Activated T-cell treated with anti-CD3 and anti-CD28 coated beads, Interleukin-2, amount 50 U/mL, for 48 hours (primary cell): ENCODE measurements at places on chromosomes 12 and 14.

GRCh38 chr12:78563826-78564225, 300.7 kb upstream of the SYT1 start:
- no peak for DNase-seq

GRCh38 chr14:54698501-54698900, 131.6 kb downstream of the SAMD4A start:
- no peak for DNase-seq

- no peak for DNase-seq
These were observed 8.2 kb upstream of the SMUG1 start for GRCh38 chr12:54197010-54197409.

DNA sequence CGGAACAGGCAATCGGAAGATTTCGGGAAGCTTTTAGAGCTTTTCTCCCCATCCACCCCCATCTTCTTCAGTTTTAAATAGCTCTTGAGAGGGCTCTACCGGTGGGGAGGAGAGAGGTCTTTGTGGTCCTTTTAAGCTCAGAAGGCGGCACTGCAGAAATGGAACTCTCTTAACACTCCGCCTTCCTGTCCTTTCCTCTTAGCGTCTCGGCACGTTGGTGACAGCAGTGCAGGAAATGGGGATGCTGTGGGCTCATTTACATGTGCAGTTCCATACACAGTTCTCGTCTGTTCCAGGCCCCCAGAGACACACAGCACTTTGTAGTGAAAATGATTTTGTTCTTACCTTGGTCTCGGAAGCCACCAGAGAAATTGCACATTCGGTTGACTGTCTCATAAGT, 50.4 kb upstream of the RIN3 start:
- DNase-seq: peak; percentile 22

- DNase-seq: no peak
These were observed 35.7 kb downstream of the MVK start for GRCh38 chr12:109609342-109609741.

GRCh38 chr12:96872961-96873360, 34.1 kb upstream of the NEDD1 start:
- DNase-seq: no peak

DNA sequence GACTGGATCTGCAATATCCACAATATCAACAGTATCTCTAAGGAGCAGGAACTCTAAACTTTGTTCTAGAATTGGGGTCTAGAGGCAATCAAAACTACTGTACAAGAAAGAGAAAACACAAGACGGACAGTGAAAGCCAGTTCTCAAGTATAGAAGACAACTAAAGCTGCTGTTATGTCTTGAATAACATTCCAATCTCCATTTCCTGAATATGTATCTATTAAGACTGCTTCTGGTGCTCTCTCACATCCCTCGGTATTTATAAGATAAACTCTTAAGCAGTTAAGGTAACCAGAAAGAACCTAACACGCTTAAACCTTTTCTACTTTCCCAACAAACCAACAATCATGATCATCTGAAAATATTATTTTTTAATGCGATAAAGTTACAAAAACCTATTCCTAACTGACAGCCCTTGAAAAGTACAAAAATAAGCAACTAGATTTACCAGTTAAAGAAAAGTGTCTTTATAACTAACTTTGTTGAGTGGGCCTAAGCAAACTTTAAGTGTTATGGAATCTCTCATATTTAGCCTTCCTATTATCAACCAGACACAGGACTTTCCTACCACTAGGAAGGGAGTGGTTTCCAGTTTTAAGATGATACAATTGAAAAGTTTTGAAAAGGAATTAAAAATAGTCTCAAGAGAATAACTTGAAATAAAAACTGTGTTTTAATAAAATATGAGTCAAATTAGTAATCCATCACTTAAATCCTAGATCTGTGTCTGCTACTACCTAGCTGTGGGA, 30.7 kb downstream of the NUMB start:
- DNase-seq: no peak

DNA sequence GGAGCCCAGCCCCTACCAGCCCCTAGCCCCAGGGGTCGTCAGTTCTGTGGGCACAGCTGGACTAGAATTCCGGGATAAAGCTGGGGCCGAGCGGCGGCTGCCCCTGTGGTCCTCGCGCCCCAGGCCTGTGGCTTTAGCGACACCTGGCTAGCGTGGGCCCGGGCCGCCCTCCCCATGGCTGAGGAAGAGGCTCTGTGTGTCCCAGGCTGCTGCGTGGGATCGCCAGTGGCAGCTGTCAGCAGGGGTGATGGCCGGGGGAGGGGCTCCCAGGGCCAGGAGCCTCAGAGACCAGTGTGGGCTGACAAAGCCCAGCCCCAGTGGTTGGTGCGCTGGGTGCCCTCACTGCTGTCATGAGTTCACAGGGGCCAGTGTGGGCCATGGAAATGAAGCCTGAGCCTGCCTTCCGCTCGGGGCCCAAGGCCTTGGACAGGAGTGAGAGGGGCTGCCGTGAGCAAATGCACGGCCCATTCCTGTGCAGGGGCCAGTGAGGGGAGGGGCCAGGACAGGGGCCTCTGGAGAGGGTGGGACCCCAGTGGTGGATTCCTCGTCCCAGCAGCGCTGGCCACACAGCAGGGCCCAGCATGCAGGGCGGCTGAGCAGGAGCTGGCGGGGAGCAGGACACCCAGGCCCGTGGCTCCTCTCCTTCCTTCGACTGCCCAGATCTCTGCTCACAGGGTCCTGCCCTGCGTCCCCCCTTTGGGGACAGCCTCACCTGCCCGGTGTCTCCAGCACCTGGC, 11.4 kb downstream of the FBRSL1 start:
- no peak for DNase-seq

- no peak for DNase-seq
These were observed 108.9 kb downstream of the SLC6A15 start for GRCh38 chr12:84803661-84804060.

GRCh38 chr12:80648881-80649280, 58.6 kb upstream of the MYF6 start:
- no peak for DNase-seq

GRCh38 chr12:64070454-64070853, 151.6 kb downstream of the KICS2 start:
- DNase-seq: no peak

DNA sequence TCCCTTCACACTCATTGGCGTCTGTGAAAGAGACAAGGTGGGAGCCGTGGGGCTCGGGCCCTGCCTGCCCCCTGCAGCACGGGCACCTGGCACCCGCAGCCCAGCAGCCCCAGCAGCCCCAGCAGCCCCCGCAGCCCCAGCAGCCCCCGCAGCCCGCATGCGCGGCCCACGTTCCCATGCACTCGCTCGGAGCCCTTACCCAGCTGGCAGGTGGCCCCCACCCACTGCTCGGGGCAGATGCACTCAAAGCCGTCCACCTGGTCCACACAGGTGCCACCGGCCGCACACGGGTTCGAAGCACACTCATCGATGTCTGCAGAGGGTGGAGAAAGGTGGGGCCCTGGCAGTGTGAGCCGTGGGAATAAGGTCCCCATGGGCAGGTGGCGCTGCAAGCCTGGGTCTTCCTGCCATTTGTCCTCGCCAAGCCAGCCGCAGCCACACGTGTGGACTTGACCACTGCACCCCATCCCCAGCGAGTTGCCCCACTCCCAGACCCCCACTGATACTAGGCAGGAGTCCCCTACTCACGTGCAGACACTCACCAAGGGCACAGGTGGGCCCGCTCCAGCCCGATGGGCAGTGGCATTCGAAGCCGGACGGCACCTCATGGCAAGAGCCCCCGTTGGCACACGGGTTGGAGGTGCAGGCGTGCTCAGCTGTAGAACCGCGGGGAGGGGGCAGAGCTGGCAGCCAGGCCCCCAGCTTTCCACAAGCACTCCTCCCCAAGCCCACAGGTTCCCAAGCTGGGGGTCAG, 17.3 kb downstream of the JAG2 start:
- DNase-seq: no peak

DNA sequence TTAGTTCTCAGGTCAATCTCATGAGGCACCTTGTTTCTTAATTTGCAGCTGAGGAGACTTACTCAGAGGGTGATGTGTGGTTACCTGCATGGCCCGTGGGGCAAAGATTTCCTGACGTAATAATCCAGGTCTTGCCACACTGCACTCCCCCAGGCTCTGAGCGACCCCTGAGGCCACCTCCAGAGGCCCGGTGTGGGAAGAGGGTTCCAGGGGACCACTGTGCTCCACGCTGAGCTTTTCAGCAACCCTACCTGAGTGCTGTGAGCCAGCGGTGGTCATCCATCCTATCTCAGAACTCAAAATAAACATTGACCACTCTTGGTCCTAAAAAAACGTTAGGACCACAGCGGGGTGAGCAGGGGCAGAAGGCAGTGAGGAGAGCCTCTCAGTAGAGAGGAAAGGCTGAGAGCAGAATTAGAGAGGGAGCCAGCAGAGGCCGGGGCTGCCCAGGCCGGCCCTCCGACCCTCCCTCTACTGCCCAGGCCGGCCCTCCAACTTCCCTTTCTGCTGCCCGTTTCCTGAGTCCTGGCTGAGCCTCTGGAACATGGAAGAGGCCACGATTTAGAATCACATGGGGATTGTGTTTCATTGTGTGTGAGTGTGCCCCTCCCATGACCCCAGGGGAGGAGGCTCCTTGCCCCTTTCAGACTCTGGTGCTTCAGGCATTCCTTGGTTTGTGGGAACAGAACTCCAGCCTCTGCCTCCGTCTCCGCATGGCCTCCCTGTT, 188.2 kb upstream of the DIO3 start:
- DNase-seq: no peak

- DNase-seq: no peak
These were observed 187.8 kb downstream of the DACT1 start for GRCh38 chr14:58825606-58826005.

DNA sequence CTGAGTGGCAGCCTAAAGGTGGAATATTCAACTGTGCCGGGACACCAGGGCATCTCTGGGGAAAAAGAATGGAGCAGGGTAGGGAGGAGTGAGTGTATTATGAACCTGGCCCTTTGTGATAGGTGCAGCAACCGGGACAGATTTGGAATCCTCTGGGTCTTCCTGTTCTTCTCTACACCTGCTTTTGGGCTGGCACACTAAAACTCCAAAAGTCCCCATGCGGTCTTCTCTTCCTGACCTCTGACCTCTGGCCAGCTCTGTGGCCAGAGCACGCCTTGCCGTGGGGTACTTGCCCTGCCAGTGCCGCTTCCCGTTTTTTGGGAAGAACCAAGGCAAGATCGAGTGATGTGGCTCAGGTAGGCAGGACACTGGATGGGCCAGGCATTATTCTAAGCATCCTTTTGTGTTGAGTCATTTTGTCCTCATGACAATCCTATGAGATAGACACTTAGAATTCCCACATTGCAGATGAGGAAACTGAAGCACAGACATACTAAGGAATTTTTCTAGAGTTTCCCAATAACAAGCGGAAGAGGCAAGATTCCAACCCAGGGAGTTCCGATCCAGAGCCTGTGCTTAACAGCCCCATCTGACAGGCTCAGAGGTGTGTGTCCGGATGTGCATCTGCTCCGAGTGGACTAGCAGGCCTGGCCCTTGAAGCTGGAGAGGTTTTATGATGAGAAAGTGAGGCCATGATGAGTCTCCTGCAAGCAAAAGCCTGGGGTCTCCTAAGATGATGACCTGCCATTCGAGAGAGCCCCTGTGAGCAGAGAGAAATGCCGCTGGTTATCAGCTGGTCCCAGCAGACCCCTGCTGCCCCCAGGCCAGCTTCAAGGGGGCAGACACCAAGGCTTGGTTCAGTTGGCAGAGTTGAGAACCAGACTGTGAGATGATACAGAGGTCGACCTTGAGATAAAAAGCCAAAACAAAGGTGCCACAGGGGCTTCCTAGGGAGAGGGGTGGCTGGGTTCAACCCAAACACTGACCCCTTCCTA, 67.9 kb upstream of the ESRRB start:
- DNase-seq: no peak

GRCh38 chr12:120821878-120822277, 82.3 kb downstream of the SPPL3 start:
- no peak for DNase-seq

GRCh38 chr14:50961605-50962221, 17.4 kb upstream of the PYGL start:
- DNase-seq: no peak

GRCh38 chr12:49649445-49649844, 26.1 kb downstream of the PRPF40B start:
- no peak for DNase-seq

- DNase-seq: no peak
These were observed 121.8 kb downstream of the TBC1D30 start for GRCh38 chr12:64946132-64946829.

- no peak for DNase-seq
These were observed 66.2 kb upstream of the OVCH1 start for GRCh38 chr12:29563636-29564035.
